Mesenchymal stem cell (in vitro differentiated cells and primary cell): ENCODE measurements at places on chromosomes 2 and 18.
A peak's percentile ranks its signal among the peaks of the same experiment; 100 is the strongest.

DNA sequence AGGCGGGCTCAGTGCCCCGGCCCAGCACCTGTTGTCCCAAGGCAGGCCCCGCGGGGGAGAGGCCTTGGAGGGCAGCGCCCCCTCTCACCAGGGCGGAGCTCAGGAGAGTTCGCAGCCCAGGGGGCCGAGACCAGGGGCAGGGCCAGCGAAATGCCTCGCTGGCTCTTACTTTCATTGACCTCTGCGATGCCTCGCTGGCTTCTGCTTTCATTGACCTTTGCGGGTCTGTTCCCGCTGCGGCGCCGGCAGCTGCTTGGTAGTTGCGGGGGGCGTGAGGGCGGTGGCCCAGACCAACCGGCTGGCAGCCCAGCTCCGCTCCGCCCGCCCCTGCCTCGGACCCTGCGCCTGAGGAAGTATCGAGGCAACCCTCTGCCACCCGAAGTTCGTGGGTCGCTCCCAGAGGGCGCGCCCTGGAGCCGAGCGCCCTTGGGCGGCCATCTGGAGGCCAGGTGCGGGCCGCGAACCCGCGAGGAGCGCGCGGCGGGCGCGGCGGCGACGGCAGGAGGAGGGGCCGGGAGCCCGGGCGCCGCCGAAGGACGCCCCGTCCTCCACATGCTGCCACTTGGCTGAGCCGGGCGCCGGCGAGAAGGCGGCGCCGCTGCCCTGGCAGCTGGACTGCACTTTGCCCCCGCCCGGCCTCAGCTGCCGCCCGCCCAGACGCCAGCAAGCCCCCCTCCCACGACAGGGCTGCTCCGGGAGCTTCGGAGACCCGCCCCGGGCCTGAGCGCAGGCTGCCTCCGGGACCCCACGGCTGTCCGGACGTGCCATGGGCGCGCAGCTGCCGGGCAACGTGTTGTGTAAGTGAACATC is 118.0 kb upstream of the MSTN start:
- DNase-seq = peak; percentile 36

GRCh38 chr2:62550461-62550860 is 44.5 kb upstream of the TMEM17 start:
- DNase-seq = no peak

DNA sequence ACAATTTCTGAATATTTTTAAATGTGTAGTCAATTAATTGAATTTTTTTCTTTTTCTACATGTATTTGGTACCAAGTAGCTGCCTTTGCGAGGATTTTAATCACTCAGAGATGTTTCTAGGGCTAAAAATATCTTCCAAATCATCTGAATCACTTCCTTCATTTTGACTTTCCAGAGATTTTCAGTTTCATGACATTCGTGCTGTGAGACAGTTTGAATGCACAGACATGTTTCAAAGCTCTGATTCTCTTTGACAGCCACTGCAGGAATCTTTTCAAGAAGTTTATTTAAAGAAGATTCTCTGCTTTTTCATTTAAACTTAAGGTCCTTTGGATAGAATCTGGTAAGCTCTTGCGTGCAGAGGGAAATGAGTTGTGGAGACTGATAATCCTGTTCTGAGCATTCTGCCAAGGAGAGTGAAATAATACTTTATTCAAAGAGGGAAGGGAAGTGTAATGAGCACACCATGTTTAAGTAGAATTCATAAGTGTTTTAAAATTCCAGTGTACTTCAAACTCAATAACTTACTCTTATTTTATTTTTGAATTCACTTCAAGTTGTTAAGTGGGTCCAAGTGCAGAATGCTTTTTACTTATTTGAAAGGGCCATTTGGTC is 9.7 kb downstream of the CYBRD1 start:
- DNase-seq = peak; percentile 46

DNA sequence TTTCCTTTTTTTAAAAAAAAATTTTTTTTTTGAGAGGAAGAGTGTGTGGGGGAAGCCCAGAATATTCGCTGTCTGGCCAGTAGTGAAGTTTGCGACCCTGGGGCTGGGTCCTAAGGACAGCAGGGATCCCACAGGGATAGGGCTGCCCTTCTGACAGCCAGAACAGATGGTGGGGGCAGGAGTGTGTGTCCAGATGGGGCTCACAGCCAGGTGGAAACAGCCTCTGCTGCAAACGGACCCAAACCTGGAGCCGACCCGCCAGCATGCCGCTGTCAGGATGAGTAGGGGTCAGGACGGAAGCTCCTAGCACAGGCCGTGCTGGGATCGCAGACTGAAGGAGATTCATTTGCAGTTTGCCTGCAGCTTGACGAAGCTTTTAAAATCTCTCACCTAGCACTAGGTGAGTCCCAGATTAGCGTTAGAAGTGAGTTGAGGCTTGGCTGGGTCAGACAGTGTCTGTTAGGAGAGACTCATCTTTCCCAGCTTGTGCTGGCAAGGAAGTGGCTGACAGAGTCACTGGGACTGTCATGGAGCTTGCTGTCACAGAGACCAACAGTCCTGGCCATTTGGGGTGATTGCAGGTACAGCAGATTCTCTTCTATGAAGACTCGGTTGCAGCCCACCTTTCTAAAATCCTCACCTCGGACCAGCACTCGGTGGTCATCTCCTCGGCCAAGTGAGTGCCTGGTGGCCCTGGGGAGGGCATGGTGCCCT is 93.4 kb downstream of the DGKD start:
- DNase-seq = no peak

DNA sequence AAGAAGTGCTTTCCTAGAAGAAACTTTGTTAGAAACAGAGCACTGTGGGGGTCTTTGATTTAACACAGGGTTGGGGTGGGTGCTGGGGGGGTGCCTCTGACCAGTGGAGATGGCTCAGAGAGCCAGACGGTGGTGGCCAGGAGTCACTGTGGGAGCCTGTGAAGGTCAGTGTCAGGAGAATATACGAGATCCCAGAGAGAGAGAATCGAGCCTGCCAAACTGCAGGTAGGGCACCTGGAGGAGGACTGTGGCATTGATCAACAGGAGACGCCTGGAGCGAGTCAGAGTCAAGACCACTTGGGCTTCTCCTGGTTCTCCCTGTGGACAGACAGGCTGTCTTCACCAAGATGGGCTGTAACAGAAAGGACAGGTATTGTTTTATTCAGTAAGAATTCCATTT is 136.5 kb upstream of the TWIST2 start:
- DNase-seq = no peak

DNA sequence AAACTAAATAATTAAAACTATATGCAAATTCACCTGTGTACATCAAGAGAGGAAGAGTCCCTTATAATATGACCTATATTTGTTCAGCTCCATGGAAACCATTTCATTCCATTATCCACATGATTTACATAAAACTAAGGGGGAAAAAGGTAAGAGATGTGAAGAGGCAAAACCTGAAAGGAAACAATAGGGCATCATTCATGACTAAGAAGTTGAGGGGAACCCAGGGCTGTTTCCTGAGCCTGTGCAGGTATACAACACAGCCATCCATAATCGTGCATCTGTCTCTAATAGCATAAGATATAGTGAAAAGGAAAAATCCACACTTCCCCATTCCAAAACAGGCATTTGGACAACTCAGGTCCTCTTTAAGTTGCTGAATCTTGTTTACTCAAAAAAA is 151.3 kb downstream of the NR4A2 start:
- no peak for DNase-seq

GRCh38 chr2:17282826-17283225 is 235.4 kb downstream of the RAD51AP2 start:
- DNase-seq = no peak

GRCh38 chr18:4806331-4806730 is 351.2 kb upstream of the DLGAP1 start:
- DNase-seq = no peak

GRCh38 chr2:98734823-98735260 is 3.9 kb upstream of the MGAT4A start:
- no peak for DNase-seq

GRCh38 chr2:12335131-12335530 is 381.6 kb upstream of the TRIB2 start:
- no peak for DNase-seq

GRCh38 chr2:222982010-222982908 is 69.7 kb upstream of the KCNE4 start:
- peak; percentile 92 for DNase-seq

- no peak for DNase-seq
Measured at GRCh38 chr18:54358495-54359040, 862 bp downstream of the C18orf54 start.

DNA sequence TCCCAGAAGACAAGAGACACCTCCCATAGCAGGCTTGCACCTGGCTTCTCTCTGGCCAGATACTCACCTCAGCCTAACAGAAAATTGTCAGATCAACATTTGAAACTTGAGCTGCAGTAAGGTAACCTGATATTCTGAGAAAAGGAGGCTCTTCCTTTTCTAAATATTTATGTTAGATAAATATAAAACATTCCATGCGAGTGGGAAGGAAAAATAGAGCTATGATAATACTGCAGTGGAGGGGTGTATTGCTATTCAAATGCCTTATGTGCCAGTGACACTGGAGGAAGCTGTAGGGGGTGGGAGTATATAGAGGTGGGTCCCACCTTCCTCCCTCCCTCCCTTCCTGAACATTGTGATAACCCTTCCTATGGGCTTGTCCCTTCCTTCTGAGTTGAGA is 515.5 kb upstream of the CHAC2 start:
- no peak for DNase-seq

DNA sequence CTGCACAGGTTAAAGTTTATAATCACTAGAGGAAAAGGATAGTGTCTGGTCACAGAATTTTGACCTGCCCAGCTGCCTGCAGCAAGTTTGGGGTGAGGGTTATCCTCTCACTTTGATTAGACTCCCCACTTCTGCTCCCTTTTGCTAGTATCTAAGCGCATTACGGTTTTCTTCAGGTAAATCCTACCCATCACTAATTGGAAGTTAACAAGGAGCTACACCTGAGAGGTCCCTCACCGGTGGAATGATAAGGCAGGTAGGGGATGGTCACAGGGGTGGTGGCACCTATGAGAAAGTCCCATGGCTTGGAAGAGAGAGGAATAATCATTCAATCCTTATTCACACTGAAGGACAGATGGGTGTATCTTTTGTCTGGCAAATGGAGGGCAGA is 7.6 kb downstream of the BCL2 start:
- DNase-seq = no peak

DNA sequence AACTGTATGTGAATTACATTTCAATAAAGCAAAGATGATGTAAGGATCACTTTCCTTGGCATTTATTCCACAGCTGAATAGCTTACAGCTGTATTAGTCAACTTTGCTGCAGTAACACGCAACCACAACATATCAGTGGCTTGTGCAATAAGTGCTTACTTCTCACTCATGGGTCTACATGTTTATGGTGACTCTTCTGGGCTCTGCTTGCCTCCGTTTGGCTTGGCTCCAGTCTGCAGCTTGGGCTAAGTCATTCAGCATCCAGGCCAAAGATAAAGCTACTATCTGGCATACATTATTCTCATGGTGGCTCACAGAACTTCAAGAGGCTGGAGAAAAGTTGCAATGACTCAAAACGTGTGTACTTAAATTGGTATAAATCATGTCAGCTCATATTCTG is 355.0 kb downstream of the RNF144A start:
- peak; percentile 50 for DNase-seq

DNA sequence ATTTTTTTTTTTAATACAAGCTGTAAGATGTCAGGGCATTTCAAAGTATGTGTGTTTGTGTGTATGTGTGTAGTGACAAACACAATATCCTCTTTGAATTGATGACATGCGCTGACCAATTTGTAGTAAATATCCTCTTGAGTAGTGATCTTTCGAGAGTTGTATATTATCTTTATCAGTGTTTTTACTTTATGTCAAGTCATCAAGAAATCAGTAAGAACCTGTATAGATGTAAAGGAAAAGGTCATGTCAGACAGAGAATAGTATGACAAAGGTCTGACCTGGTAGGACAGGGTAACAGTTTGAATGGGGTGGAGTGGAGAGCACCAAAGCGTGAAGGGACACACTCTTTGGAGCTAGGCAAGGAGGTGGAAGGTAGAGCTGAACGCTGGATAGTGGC is 1931.4 kb upstream of the CELF4 start:
- no peak for DNase-seq

GRCh38 chr2:138280999-138281695 is 220.4 kb upstream of the SPOPL start:
- no peak for DNase-seq

- DNase-seq = peak; percentile 34
Measured at GRCh38 chr18:73511771-73512503, 635.7 kb downstream of the FBXO15 start.

- DNase-seq = peak; percentile 10
Measured at GRCh38 chr2:165795011-165795410, 964 bp upstream of the GALNT3 start.

DNA sequence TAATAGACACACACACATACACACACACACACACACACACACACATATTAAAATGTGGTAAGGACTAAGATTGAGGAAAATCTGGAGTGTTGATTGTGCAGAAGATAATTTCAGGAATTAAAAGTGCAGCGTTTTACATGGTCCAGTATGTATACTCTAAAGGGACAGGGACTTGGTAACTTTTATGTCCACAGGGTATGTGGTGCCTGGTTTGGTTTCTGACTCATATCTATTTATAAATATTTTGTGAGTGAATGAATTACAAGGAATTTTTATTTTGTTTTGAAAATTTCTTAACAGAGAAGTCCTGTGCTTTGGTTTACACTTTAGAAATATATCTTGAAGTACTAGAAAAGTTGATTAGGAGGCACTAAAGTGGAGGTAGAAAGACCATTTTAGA is 287.7 kb upstream of the NXPH2 start:
- no peak for DNase-seq

- peak; percentile 59 for DNase-seq
Measured at GRCh38 chr18:47172476-47172875, 3.7 kb downstream of the IER3IP1 start.

- DNase-seq = no peak
Measured at GRCh38 chr2:227829337-227829736, 15.7 kb downstream of the CCL20 start.

GRCh38 chr2:151930042-151930441 is 101.8 kb upstream of the ARL5A start:
- DNase-seq = no peak

GRCh38 chr2:219168526-219168925 is 1.3 kb downstream of the SLC23A3 start:
- no peak for DNase-seq

GRCh38 chr18:22314420-22314819 is 103.3 kb downstream of the CTAGE1 start:
- DNase-seq = peak; percentile 88

- DNase-seq = no peak
Measured at GRCh38 chr18:45245091-45245511, 370.2 kb upstream of the SLC14A2 start.
